ENCODE measurements at places on chromosomes 5 and 9.

DNA sequence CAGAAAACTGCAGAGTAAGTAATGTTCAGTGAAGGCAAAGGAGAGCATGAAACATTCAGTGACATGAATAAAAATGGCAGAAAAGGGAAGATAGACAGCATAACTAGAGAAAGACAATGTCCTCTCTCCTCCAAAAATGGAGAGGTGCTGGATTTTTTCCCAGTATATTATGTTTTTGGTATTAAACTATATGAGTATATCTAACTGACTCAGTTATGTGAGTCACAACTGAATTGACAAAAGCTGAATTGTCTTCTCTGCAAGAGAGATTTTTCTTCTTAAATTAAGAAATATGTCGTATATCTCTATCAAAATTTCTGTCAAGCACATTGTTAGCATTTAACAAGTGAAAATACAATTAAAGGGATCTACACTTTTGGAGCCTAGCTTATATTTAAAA lies 375.1 kb downstream of the CHSY3 start:
- DNase-seq = no peak

- no peak for DNase-seq
These were observed 63.5 kb upstream of the TBC1D2 start for GRCh38 chr9:98318834-98319478.

- no peak for DNase-seq
These were observed 47.7 kb upstream of the STK32A start for GRCh38 chr5:147187099-147187540.

DNA sequence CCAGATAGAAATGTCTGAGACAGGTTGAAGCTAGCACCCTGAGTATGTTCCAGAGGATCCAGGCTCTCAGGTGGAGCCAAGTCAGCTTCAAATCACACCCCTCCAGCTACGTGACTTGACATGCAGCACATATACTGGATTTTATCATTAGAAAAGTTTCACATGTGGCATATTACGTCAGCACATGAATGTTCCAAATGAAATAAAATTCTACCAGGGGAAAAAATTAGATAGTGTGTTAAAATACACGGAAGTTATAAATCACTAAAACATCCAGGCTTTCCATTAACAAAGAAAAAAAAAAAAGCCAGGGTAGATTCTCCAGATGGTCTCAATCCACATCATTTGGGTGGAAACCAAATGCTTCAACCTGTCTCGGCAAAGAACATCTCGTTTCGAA lies 251.6 kb downstream of the MPDZ start:
- no peak for DNase-seq

DNA sequence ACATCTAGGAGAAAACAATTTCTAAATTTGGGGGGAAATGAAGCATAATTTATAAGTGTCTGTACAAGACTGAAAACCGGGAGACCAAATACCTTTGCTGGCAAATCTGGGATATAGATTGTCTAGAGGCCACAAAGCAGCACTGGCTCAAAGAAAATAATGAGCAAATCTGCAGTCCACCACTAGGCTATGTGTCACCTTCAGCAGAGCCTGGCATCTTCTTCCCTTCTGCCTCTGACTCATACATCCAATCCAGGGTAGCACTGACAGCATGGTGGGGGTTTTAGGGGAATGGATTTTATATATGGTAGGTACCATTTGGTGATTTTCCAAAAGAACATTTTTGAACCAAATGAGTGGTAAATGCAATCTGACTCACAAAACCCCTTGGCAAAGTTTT lies 12.8 kb downstream of the FAM81B start:
- DNase-seq = no peak
